ENCODE measurements at places on chromosomes 1 and 21.
A peak's percentile ranks its signal among the peaks of the same experiment; 100 is the strongest.

DNA sequence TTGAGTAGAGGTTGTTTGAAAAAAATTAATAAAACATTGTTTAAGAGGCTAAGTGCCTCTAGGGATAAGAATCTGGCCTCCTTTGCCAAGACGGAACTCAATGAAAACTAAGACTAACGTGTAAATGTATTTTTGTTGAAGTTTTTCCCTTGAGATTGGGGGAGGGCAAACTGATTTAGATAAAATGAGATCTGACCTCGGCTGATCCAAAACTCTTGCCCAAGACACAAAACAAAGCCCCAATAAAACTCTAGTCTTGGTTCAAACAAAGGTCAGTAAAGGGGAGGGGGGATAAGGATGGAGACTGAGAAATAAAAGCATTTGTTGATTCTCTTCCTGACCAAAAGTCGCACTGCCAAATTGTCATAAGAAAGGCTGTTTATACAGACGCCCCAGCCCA lies 134.8 kb upstream of the DPT start:
- DNase-seq = no peak

GRCh38 chr1:29270929-29271521 lies 34.7 kb downstream of the PTPRU start:
- no peak for DNase-seq

- peak; percentile 85 for DNase-seq
Measured at GRCh38 chr1:229336345-229336744, 6.5 kb downstream of the CCSAP start.

GRCh38 chr1:224196813-224197600 lies 14.0 kb downstream of the DEGS1 start:
- no peak for DNase-seq

- no peak for DNase-seq
Measured at GRCh38 chr1:154575147-154575927, 7.8 kb downstream of the CHRNB2 start.

- DNase-seq = no peak
Measured at GRCh38 chr1:237953238-237953637, 62.5 kb upstream of the ZP4 start.

Measured in NCI-H2171 (cell line).